ENCODE measurements at places on chromosomes 5 and 9.
A peak's percentile ranks its signal among the peaks of the same experiment; 100 is the strongest.

DNA sequence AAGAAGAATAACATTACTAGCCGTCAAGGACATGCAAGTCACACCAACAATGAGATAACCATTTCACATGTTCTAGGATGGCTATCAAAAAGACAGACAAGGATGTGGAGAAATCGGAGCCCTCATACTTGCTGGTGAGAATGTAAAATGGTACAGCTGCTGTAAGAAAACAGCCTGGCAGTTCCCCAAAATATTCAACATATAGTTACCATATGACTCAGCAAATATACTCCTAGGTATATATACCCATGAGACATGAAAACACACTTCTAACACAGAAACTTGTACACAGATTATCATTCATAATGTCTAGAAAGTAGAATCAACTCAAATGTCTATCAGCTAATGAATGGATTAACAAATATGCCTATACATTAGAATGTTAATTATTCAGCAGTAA is 105.4 kb upstream of the PCAT7 start:
- DNase-seq: no peak

DNA sequence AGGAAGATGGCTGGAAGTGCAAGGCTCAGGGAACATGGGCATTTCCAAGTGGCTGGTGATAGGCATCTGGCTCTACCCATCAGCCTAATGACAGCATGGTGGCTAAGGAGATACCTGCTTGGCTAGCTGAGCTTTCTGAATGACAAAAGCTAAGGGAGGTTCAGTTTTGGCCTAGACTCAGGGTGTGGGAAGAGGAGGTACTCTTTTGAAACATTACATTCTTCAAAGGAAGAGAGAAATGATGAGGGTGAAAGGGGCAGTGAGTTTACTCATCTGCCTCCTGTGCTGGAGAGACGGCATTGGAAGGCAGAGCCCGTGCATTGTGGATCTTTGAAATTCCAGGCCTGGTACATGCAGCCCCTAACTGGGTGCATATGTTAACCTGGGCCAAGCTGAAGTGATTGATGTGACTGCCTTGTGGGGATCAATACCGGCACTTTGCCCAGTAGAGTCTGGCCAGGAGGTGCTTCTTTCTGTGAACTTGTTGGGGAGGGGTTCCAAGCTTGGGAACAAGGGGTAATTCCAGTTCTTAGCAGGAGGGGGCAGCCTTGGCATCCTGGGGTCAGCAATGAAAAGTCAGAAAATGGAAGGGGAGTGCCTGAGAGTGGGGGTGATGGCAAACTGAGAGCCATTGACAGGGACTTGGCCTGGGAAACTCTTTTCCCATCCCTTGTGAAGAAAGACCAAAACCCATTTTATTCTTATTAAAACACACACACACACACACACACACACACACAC is 108.6 kb downstream of the ACER2 start:
- no peak for DNase-seq

DNA sequence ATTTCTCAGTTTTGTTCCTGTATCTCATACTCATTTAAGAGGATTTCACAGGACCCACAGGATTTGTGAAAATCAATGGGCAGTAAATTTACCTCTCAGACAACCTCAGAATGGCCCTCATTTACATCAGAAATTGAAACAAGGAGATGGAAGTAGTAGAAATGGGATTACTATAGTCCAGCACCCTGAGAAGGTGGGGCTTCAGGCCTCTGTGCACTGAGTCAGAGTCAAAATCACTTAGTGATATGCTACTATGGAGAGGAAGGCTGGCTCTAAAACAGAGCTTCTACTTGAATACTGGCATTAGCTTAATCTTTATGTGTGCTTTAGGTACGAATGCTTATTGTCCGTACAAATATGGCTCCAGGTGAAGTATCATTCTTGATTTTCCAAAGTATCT is 159.3 kb downstream of the CEP120 start:
- DNase-seq: no peak

DNA sequence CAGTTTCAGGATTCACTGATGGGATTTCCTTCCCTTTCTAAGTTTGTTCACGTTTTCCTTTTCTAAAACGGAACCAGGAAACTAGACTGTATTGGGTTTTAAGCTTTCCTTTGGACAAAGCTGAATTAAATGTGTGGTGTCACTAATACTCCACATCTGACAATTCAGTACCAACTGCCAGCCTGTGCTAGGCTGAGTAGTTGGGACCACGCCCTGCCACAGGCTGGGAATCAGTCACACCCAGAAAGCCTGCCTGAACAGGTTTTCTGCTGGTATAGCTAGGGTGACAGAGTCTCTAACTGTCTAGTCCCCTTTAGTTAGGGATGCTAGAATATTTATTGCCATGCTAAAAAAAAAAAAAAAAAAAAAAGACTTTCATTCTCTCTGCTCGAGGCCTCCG is 15.6 kb downstream of the SPACA9 start:
- DNase-seq: no peak

- DNase-seq: no peak
These were observed 207.2 kb downstream of the NFIB start for GRCh38 chr9:14106699-14107098.

DNA sequence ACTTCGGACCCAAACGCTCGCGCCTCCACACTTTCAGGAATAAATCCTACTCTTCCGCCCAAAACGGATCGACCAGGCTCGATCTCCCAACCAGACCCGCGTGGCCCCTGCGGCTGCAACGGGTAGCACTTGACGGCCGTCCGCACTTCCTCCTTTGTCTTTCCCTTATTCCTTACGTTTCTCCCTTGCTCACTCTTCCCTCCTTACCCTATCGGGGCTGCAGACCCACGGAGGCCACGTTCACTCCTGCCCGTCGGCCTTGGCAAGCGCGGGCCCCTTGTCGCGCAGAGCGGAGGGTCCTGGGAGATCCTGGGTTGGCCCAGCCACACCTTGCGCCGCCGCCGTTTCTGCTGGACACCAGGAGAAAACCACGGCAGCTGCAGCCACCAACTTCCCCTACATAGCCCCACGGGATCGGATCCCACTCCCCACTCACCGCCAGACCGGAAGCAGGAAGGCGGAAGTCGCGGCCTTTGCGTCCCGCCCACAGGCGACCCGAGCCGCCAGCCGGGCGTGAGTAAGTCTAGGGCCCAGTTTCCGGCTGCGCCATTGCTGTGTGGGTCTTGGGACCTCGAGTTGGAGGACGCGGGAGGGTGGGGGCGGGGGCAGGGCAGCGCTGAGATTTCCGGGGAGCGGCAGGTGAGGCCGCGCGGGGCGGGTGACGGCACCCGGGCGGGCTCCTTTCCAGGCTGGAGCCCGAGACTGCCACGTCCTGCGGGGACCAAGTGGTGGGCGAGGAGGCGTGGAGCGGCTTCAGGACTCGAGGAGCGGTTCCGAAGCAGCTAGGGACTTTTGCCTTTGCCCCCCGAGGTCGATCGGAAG is at the start of gene SMIM15:
Gene SMIM15, minus strand, starts transcription at position 459 of the 822 bp plus-strand sequence. CDS start 2,297 bp downstream, outside the sequence.
- peak; percentile 70 for DNase-seq

- DNase-seq: no peak
These were observed 51.9 kb downstream of the MRPL36 start for GRCh38 chr5:1747803-1748085.

DNA sequence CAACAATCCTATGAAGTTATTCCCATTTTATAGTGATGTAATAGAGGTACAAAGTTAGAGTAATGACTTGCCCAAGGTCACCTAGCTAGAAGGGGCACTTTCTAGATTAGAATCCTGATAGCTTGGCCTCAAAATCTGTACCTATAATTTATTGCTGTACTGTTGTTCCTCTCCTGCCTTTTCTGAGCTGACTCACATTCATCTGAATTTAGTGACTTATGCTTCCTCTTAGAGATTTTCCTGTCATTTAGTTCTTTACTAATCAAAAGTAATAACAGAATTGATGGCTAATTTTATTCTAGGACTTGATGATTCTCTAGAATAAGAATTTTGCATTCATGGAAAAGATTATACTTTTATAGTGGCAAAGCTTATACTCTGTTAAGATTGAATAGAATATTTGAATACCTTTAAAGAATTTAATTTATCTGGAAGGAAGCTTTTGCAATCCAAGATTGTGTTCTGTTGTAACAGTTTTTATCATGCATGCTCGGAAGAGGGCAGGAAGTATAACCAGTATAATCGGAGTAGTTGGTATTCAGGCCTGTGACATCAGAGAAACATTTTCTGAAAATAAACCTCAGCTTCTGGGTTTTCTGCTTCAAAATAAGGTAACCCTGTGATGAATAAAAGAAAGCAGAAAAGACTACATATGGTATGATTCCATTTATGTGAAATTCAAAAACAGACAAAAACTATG is 21.3 kb downstream of the CYSTM1 start:
- DNase-seq: no peak

DNA sequence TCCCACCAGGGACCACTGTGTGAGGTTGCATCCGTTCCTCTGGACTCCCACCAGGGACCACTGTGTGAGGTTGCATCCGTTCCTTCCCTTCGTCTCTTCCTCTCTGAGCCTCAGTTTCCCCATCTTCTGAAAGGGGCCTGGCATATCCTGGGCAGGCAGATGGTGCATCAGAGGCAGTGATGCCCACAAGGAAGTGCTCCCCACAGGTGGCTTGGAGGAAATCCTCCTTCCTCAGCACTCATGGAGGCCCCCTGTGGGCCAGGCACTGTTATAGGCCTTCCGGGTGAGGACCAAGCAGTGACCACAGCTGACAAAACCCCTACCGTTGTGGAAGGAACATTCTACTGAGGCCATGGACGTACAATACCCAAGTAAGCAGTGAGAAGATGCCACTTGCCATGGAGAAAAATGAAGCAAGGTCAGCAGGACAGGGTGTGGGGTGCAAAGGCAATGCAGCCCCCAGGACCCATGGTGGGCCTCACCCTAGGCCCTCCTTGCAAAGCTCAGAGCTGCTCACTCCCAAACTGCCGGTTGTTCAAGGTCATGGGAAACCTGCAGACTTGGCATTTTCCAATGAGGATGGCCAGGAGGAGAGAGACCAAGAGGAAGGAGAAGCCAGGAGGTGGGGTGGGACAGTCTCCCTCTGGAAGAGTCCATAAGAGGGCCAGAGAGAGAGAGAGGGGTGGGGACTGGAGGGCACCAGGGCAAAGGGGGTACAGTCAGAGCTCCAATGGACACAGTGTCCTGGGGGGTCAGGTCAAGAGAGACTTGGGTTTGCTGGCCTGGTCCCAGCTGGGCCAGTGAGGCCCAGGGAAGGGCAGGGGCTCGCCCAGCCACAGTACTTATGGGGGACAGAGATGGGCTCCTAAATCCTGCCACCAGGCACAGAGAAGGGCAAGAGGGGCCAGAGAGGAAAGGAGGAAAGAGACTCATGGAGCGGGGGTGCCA is 51.1 kb downstream of the C9orf50 start:
- no peak for DNase-seq

GRCh38 chr5:126309860-126310259 is 113.3 kb upstream of the GRAMD2B start:
- DNase-seq: no peak

GRCh38 chr9:21810881-21811280 is 8.4 kb downstream of the MTAP start:
- DNase-seq: no peak

GRCh38 chr5:131630963-131631350 is 4.1 kb downstream of the RAPGEF6 start:
- no peak for DNase-seq

GRCh38 chr5:36462295-36463021 is 143.9 kb upstream of the SLC1A3 start:
- DNase-seq: no peak

DNA sequence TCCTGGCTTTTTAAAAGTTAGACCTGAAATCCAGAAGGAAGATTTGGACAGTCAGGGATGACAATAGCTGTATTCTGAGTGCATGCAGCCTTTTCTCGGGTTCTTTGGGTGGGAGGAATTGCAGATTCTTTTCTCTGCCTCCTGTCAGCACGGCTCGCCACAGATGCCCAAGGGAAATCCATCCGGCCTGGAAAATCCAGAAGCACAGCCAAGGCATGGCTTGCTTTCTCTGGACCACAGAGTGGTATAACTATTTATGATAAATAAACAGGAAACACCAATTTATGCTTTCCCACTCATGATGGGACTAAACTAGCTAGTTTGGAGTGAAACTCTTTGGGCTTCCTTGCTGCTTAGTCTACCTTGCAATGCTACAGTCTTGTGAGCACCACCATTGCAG is 59.1 kb downstream of the C9orf152 start:
- DNase-seq: no peak

GRCh38 chr5:134406390-134406789 is 5.3 kb downstream of the CDKN2AIPNL start:
- no peak for DNase-seq

DNA sequence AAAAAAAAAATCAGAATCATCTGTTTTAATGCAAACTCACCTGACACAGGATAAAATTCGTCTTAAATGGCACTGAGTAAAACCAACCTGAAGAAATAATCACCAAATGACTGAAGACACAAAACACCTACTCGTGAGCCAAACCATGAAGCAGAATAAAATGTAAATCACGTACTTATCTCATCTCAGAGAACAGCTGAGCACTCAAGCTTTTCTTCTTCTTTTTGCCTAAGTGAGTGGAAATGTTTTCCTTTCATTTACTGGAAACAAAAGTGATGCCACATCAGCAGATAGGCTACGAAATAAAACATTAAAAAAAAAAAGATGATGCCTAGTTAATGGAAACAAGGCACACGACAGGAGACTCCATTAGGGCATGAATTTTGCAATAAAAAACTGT is 36.4 kb downstream of the ATPSCKMT start:
- DNase-seq: no peak

DNA sequence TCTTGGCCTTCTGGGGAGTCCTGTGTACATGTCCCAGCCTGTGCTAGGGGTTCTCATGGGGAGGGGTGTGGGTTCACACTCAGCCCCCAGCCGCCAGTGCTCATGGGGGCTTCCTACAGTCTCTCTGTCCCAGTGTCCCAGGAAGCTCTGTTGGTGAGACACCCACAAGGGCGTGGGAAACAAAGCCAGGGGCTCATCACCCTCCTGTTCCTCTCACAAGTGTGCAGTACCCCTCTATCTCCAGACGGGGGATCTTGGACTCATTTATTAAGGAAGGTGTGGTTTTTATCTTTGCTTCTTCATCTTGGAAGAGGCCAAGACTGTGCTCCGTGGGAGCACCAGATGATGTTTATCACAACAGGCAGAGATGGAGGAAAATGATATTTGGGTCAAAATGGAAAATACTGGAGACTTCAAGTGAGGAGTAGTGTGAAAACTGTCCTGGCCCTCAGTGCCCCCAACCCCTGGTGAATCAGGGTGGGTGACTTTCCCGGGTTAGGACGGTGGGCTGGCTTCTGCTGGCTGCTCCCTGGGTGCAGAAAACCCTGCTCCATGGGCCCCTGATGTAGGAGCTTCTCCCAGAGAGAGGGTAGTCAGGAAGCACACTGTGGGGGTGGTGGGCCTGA is 15.2 kb downstream of the TMEM171 start:
- no peak for DNase-seq

DNA sequence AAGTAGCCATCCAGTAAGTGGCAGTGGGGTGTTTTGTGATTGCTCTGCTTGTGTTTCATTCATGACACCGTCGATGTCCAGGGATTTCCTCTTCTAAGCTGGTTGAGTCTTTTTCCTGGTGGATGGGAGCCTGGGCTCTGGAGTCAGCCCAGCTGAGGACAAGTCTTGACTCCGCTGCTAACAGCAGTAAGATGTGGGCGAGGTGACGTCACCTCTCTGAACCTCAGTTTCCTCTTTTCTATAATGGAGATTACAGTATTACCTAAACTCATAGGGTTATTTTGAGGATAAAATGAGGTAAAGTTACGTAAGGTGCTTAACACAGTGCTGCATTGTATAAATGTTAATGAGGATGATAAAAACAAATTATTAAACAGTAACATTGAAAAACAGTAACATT is 21.3 kb downstream of the FGF1 start:
- DNase-seq: no peak

GRCh38 chr5:115810761-115811160 is 5.7 kb downstream of the CDO1 start:
- DNase-seq: no peak
